ENCODE measurements at places on chromosomes 1 and 21. TPM values are rescaled to one million over a fixed set of nuclear protein-coding genes. Genes with fewer than 3 reads are reported as not detected.

- no peaks in the 10 kb centered on the region for H3K27me3 ChIP-seq
- no peak overlapping the region for H3K4me3 ChIP-seq
- no peak overlapping the region for H3K27ac ChIP-seq
- H3K4me1 ChIP-seq = no peaks in the 10 kb centered on the region
- no peak for DNase-seq
These were observed 332.6 kb downstream of the PBX1 start for GRCh38 chr1:164891615-164892014.

DNA sequence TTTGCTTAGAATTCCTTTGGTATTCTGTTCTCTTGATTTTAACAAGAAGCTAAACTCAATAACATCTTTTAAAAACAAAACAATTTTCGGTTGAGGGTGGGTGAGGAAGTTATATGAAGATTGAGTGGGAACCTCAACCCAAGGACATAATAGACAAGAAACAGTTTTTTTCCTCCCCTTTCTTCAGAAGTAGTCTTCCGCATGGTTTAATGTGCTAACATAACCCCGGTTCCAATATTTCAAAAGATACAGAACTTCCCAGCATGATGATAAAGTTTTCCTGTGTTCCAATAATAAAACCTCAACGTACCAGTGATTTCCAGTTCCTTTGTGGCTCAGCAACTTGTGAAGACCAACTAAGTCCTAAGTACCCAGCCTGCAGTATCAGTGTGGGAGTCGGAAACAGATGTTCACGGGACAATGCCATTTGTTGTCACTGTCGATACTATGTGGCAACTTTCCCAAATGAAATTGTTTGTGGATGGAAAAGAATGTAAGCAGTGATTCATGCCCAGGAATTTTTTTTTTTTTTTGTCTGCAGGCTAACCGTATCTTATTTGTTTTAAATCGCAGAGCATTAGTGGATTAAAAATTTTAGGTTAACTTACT, 48.5 kb downstream of the NR5A2 start:
- peak overlapping the region; percentile 11 for H3K27ac ChIP-seq
- DNase-seq = peak; percentile 73
- no peaks in the 10 kb centered on the region for H3K36me3 ChIP-seq
- peak overlapping the region; percentile 11 for H3K4me3 ChIP-seq

DNA sequence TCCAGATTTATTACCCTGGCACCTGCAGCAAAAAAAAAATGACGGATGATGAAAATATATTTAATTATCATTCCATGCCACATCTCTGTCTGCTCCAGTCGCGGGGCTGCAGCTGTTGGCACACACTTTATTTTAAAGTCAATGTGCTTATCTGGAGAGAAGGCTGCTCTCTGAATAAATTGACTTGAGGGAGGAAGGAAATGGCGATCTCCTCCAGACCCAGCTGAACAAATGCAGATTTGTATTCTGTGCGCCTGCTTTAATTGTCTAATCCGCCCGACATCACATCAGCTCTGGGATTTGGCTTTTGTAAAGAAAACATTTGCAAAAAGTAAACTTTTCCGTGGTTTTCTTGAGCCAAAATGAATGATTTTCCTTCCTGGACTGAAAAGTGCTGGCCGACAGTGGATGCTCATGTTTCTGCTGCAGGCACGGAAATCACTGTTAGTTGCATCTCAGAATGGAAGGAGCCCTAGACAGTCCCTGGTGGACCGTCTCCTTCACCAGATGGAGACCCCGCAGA, 150.2 kb downstream of the CAMTA1 start:
- H3K36me3 ChIP-seq = no peaks in the 10 kb centered on the region
- H3K4me1 ChIP-seq = peaks cover 7% of the 10 kb centered on the region
- H3K27ac ChIP-seq = no peak overlapping the region

DNA sequence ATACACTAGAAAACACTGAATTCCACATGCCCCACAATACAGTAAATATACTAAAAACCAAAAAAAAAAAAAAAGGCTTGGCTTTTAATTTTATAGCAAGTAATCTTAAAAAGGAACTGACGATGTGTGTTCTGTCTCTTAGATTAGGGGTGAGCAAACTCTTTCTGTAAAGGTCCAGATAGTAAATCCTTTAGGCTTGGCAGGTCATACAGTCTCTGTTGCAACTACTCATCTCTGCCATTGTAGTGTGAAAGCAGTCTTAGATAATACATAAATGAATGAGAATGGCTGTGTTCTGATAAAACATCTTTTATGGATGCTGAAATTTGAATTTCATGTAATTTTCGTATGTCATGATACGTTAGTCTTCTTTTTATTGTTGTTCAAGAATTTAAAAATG, 150.2 kb downstream of the SLC30A10 start:
- H3K36me3 ChIP-seq = no peaks in the 10 kb centered on the region
- H3K27ac ChIP-seq = no peak overlapping the region
- no peak for DNase-seq
- no peak overlapping the region for H3K4me3 ChIP-seq
- no peaks in the 10 kb centered on the region for H3K27me3 ChIP-seq

- no peak overlapping the region for H3K4me3 ChIP-seq
- no peaks in the 10 kb centered on the region for H3K27me3 ChIP-seq
- no peaks in the 10 kb centered on the region for H3K4me1 ChIP-seq
- H3K36me3 ChIP-seq = no peaks in the 10 kb centered on the region
- no peak for DNase-seq
- H3K27ac ChIP-seq = no peak overlapping the region
These were observed 34.0 kb upstream of the BACH1 start for GRCh38 chr21:29264721-29265120.

- no peak for DNase-seq
- H3K4me1 ChIP-seq = peaks cover 5% of the 10 kb centered on the region
- no peaks in the 10 kb centered on the region for H3K27me3 ChIP-seq
These were observed 31.0 kb downstream of the IL12RB2 start for GRCh38 chr1:67338642-67339041.

The FMO4 gene
- total RNA-seq = 3.8 TPM

Data from heart right ventricle (tissue), 16 donors.